ENCODE measurements at places on chromosomes 6 and 20.

DNA sequence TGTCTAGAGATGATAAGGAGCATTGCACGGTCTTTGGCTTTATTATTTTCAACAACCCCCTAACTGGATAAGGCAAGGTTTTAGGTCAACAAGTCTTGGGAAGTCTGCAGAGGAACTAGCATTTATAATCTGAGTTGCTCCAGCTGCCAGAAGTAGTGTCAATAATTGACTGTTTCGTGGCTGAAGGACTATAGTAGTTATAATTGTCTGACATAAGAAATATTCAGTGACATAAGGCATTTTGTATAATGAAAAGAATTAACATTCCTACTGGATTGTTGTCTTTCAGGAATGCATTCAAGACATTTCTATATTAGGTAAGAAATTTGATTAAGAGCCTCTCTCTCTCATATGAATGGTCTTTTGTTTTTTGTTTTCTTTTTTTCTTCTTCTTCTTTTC lies 136.9 kb upstream of the SGK1 start:
- DNase-seq, result no peak

- DNase-seq, result no peak
Measured at GRCh38 chr20:48621376-48622078, 206.3 kb downstream of the PREX1 start.

DNA sequence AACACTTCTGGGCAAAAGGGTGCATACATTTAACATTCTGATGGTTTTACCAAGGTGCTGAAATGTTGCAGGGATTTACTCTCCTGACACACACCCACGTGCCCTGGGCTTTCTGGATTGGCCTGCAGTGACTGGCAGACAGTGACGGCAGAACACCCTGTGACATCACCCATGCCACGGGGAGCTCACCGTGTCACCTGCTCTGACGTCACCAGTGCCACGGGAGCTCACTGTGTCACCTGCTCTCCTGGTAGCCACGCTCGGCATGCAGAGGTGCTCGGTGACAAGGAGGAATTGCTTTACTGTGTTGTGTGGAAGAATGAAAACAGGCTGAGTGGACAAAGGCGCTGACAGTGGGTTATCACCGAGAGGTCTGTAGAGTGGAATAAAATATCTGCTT lies 99.3 kb downstream of the RAMACL start:
- DNase-seq, result no peak

DNA sequence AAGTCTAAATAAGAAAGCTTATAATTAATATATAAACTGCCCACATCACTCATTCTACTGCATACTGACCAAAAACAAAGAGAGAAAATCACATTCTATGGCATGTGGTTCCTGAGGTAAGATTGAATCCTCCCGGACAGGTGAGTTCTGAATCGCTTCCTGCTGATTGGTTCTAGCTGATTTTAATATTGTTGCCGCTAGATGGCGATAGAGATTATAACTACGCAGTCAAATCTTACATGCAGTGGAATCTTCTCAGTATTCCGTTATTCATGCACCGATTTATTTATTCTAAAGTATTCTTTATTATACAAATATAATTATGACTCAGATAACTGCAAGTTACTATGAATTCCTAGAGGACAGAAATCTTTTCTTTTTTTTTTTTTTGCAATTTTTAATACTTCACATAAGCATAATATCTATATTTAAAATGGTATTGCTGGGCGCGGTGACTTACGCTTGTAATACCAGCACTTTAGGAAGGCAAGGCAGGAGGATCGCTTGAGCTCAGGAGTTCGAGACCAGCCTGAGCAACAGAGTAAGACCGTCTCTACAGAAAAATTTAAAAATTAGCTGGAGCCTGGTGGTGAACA lies 24.2 kb upstream of the TMX4 start:
- DNase-seq, result peak; percentile 69

GRCh38 chr6:292506-293192 lies 362 bp downstream of the DUSP22 start:
- no peak for DNase-seq

GRCh38 chr6:78867020-78867369 lies 356 bp upstream of the IRAK1BP1 start:
- DNase-seq, result no peak

- DNase-seq, result no peak
Measured at GRCh38 chr6:129717277-129717676, 7.3 kb upstream of the ARHGAP18 start.

GRCh38 chr6:167759206-167759605 lies 67.5 kb upstream of the AFDN start:
- no peak for DNase-seq

GRCh38 chr6:132511210-132511830 lies 1.6 kb downstream of the STX7 start:
- no peak for DNase-seq

GRCh38 chr6:39309942-39310531 lies 4.2 kb downstream of the KCNK17 start:
- peak; percentile 60 for DNase-seq

GRCh38 chr6:27468334-27468733 lies 4.6 kb downstream of the ZNF184 start:
- DNase-seq, result no peak

DNA sequence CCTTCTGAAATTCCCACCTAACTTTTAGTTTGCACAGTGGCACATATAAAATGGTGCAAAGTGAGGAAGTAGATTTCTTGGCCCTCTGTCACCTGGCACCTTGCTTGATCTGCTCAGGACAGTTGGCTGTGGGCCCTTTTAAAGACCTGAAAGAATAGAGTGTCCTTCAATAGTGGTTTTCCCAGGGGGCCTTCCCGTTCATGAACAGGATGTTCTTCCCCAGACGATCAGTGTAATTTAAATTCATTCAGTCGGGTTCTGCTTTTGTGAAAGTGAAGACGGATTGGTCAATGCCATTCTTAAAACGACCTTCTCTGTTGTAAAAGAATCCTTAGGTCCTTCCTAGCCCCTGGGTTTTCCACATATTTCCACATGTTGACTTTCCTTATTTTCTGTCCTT lies 178.5 kb downstream of the SASH1 start:
- no peak for DNase-seq

DNA sequence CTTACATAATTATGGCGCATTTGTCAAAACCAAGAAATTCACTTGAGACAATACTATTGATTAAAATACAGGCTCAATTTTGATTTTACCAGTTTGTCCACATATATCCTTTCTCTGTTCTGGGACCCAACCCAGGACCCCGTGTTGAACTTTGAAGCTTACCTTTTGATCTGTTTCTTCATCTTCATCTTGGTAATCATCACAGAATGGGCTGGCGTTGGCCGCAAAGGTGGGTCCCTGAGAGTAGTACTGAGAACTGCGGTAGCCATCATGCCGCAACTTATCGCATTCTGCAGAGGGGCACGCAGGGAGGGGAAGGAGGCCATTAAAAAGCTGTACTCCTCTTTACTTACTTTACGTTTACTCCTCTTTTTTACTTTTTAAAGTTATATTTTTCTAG lies 26.1 kb downstream of the NHSL1 start:
- no peak for DNase-seq

- no peak for DNase-seq
Measured at GRCh38 chr20:35432430-35432735, 5.6 kb downstream of the GDF5 start.

- DNase-seq, result no peak
Measured at GRCh38 chr6:71250099-71250602, 38.5 kb upstream of the OGFRL1 start.

- no peak for DNase-seq
Measured at GRCh38 chr6:112990971-112991370, 643.8 kb downstream of the RFPL4B start.

- DNase-seq, result no peak
Measured at GRCh38 chr6:147823936-147824335, 315.4 kb downstream of the SAMD5 start.

- no peak for DNase-seq
Measured at GRCh38 chr20:57315083-57315975, 14.3 kb upstream of the SPO11 start.

- DNase-seq, result no peak
Measured at GRCh38 chr6:10268611-10269310, 146.1 kb downstream of the TFAP2A start.

GRCh38 chr6:142953373-142954273 lies 8.6 kb upstream of the HIVEP2 start:
- no peak for DNase-seq

- DNase-seq, result peak; percentile 1
Measured at GRCh38 chr20:59082077-59082740, 39.6 kb upstream of the PRELID3B start.

DNA sequence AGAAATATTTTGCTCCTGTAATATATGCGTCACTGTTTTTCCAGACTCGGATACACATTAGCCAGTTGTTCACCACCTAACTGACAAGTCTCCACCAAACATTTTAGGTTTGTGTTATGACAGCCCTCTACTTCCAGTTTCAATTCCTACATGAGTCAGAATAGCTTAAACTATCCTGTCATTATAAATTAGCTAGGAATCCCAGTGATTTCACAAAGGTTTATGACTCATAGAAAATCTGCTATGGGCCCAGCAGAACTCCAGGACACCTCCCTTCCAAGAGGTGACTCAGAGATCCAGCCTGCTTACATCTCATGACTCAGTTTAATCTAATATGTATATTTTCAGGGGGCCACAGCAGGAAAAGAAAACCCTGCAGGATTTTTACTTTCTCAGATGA lies 17.4 kb upstream of the PLCB4 start:
- DNase-seq, result no peak

DNA sequence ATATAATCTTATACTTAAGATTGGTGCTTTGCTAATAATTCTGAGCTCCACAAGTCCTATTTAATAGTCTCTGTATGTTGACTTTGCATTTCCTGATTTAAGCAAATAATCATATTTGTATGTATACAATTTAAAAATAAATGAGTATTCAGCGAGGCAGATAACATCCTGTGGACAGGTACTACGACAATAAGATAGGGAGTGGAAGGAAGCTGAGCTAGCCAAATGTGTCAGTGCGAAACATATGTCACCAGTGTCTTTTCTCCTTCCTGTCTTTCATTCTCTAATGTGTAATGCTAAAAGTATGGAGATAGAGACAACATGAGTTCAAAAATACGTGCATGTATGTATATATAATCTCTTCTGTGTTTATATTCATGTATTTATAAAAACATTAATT lies 359.6 kb upstream of the KCNQ5 start:
- DNase-seq, result no peak

GRCh38 chr20:17343091-17343490 lies 116.3 kb downstream of the PCSK2 start:
- DNase-seq, result no peak

GRCh38 chr6:939526-940252 lies 246.8 kb upstream of the EXOC2 start:
- DNase-seq, result no peak

GRCh38 chr6:133157995-133158394 lies 83.2 kb upstream of the EYA4 start:
- DNase-seq, result no peak

GRCh38 chr6:129981598-129981997 lies 36.8 kb upstream of the L3MBTL3 start:
- DNase-seq, result no peak

- DNase-seq, result no peak
Measured at GRCh38 chr6:31354158-31354863, 2.7 kb downstream of the HLA-B start.

GRCh38 chr6:88220493-88220892 lies 54.3 kb upstream of the CNR1 start:
- no peak for DNase-seq

DNA sequence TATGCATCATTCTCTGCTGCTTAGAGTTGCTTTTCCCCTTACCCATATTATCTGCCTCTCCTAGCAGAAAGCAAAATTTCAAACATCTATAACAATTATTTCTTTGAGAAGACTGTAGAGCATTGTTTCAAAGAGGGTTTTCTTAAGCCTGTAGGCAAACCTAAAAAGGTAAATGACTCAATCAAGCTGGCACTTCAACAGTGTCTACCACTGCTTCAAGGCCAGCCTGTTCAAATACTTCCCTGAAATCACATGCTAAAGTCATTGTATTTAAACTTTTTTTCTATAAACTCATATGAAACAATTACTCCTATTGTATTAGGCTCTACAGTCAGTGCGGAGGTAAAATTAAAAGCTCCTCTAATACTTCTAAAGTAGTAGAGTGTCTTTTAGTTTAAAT lies 87.1 kb downstream of the OGFRL1 start:
- no peak for DNase-seq

- DNase-seq, result no peak
Measured at GRCh38 chr6:151027295-151027747, 161.8 kb downstream of the MTHFD1L start.

DNA sequence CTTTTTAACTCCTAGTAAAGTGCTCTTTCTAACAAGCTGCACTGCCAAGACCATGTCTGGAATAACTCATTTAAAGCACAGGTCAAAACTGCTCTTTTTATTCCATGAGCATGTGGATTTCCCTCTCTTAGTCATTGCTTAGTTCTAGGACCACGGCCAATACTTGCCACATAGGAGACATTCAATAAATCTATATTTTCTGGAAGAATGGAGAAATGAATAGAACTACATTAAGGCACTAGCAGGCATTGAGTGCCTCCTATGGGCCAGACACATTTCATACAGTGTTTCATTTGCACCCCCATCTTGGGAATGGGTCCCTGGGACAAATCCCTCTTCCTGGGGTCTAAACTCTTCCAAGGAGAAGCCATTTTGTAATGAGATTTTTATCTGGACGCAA lies 552.8 kb upstream of the CITED2 start:
- DNase-seq, result no peak

DNA sequence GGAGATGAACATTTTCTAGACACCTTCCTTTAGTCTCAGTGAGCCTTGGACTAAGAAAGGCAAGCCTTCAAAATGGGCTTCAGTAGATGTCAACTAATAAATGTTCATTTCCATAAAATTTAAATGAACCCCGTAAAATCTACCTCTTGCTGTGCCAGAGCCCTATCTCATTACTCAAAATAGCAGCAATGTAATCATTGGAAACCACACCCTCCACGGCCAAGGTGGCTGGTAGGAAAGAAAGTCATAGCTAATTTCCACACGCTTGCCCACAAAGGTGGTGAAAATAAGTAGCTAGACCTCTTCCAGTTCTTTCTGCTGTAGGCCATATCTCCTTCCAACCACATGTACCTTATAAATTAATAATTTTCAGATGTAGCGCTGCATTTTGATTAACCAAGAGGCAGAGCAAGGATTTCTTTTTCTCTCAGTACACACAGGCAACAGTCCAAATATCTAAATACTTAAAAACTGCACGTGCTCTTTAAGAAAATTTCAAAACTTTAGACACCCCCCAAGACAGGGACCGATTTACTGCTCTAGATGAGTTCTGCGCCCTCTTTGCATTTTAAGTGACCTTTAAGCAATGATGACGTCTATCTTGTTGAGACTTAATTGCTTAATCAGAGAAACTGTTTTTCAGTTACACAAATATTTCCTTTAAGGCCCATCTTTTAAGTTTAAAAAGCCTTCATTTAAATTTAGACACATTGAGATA lies 290.8 kb downstream of the ZNF217 start:
- no peak for DNase-seq

- no peak for DNase-seq
Measured at GRCh38 chr6:34182751-34183531, 37.1 kb upstream of the GRM4 start.

GRCh38 chr6:142888456-142888855 lies 56.5 kb downstream of the HIVEP2 start:
- DNase-seq, result no peak

DNA sequence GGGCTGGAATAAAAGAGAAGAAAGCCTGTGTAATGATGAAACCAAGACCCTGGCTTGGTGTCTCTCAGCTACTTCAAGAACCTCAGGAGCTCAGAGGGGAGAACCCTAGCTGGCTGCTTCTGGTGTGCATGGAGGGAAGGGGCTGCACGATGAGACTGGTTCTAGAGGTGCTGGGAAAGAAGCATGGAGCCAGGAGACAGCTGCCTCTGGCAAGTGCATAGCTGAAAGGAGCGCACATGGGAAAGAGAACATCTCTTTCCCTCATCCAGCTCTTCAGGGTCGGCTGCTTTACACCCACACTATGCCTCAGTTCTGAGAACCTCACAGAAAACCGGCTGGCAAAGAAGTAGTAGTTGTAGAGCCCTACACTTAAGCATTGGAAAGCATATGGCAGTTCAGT lies 139.5 kb downstream of the QKI start:
- no peak for DNase-seq

Data from COR-L47 (cell line).